ENCODE measurements at places on chromosomes 2 and 18.

GRCh38 chr2:220001751-220002150 is 374.3 kb downstream of the SLC4A3 start:
- no peak for DNase-seq

- no peak for DNase-seq
Observed at GRCh38 chr18:73756256-73757091, 391.2 kb downstream of the FBXO15 start.

DNA sequence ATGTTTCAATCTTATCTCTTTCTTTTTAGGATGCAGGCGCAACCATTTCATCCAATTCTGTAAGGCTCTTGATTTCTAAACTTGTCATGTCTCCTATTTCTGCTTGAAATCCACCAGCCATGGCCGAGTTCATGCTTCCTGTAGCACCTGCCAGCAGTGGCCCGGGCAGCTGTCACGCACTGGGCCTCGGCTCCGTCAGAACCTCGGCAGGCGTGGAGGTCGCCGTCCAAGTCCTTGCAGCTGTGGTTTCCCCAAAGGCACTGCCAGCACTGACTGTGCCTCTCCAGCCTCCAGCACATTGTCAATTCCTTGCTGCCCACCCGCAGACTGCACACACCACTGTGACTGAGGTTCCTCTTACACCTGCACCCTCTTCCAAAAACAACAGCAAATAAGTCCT is 188.7 kb upstream of the SALL3 start:
- DNase-seq, result no peak

DNA sequence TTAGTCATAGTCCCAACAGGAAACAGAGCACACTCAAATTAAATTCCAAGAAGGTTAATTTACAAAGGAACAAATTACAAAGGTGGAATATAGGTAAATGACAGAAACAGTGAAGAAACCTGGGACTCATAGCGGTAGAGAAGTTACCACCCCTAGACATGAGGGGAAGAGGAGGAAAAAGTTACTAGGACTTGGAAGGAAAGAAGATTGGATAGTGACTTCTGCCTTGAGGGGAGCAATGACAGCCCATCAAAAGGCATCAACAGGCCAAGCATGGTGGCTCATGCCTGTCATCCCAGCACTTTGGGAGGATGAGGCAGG is 2.4 kb upstream of the PDE11A start:
- DNase-seq, result no peak

DNA sequence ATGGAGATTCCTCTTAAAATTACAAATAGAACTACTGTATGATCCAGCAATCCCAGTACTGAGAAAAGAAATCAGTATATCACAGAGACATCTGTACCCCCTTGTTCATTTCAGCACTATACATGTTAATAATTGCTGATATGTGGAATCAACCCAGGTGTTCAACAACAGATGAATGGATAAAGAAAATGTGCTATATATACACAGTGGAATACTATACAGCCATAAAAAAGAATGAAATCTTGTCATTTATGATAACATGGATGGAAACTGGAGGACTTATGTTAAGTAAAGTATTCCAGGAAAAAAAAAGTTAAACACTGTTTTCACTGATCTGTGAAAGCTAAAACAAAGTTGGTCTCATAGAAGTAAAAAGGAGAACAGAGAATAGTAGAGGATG is 124.7 kb downstream of the TAF4B start:
- no peak for DNase-seq

DNA sequence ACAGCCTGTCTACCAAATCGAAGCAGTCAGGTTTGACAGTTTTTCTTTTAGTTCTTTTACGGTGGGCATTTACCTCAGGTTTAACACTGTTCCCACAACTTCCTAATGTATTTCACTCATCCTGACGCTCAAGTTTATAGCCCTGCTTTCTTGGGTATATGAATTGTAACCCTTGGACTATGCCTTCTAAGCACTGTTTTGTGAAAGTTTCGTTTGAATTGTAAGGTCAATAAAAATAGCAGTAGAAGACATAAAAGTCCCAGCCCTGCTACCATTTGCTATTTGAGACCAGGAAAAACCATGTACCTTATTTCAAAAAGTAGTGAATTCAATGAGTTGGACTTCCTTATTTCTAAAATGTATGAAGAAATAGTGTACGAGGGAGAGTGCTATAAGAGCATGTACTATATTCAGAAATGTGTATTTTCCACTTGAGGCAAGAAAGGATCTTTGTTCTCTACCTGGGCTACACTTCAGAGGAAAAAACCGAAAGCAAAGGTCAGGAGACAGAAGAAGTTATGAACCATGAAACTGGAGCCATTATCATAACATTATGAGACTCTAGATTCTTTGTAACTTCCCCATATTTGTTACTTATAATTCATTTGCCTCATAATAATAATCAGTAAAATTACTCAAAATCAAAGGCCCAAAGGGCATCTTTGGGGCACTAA is 1.9 kb upstream of the ZC3H15 start:
- no peak for DNase-seq

DNA sequence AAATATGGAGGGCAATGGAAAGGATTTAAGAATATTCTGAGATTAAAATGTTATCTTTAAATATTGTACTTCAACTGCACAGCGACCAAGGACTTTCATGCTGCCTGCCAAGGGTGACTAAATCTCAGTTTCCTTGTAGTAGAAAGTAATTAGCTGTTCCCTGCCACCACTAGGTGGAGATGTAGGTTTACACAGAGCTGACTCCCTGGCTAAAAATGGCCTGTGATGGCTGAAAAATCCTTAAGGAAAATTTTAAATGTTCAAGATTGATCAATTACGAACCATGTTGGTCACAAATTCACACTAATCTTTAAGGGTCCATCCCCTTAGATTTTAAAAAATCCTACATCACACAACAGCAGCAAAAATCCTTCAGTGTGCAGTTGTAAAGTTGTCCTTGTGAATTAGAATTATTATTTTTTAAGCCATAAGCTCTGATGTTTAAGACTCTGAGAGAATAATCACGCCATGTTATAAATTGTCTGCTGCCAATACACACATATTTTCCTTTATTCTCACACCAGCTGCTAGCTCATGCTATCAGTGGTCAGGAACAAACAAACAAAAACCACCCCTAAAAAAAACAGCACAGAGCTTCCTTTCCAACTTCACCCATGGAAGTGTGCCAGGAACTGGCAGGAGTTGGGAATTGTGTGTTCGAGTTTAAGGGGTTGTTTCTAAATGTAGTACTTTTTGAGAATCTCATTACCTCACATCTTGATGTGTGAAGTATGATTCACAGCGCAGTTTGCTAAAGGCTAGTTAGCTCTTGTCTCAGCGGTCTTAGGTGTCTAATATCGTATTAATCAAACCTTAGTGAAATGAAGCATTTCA is 399.8 kb downstream of the TMEM182 start:
- peak; percentile 56 for DNase-seq

DNA sequence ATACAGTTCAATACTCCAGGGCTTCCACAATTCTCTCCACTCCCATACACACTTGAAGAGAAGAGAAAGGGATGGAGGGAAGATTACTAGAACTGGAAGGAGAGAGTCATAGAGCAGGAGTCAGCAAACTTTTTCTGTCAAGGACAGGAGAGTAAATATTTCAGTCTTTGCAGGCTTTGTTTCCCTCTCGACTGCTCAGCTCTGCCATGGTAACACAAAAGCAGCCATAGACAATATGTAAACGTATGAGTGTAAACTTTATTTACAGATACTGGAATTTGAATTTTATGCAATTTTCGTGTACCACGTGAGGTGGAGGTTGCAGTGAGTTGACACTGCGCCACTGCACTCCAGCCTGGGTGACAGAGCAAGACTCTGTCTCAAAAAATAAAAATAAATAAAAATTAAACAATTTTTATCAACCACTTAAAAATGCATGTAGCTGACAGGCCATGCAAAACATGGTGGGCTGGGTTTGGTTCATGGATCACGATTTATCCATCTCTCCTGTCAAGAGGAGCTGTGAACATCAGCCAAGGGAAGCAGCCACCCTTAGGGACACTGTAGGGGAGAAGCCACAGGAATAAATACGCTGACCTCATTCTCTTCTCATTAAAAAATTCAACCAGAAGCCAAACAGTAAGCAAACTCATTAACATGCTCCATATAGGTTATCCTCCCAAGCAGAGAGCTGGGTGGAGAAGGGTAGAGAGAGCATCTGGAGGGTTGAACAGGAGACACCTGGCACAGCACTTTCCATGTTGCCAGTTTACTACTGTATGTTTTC is 266.4 kb upstream of the FN1 start:
- DNase-seq, result no peak

DNA sequence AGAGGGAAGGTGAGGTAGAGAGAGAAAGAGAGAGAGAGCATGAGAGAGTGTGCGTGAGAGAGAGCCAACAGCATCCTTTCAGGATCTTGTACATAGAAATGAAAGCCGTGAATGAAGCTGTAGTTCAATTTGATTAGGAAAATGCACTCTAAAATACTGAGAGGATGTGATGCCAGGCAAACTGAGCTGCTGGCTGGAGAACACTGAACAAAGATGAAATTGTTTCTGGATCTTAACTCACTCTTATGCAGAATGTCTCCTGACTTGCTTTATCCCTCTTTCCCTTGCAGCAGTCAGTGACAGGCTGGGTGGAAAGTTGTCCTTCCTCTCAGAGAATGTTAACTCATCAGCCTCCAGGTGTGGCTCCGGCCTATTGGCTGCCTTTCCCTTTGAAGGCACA is 10.7 kb downstream of the LYPD1 start:
- DNase-seq, result no peak

DNA sequence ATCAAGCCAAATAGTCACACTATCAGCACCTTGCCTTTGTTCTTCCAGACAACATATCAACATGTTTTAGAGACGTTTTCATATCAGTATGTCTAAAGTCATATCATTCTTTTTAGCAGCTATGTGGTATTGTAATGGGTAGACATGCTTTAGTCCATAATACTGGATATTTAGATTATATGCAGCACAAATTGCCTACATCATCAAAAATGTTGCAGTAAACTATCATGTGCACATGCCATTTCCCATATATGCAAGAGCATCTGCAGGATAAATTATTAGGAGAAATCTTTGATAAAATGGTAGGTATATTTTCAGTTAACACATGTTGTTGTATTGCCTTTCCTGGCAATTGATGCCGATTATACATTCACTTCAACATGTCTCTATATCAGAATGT is 636.5 kb downstream of the XIRP2 start:
- DNase-seq, result no peak

DNA sequence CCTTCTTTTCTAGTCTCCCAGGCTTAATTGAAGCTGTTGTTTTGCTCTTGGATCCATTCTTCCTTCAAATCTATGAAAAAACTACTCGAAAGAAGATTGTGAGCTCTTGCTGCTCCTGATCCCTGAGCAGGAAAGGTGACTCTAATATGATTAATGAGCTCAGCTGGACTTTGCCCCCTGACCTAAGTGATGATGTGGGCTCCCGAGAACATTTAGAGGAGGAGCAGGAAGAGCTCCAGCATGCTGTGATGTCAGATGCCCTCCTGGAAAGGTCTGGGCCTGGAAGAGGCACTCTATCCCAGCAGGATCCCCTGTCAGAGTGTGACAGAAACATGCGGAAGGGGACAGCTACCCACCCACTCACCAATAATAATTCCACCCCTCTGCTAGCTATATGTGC is 117.9 kb upstream of the PELI1 start:
- DNase-seq, result no peak

- no peak for DNase-seq
Observed at GRCh38 chr2:187819624-187820023, 265.4 kb upstream of the TFPI start.

DNA sequence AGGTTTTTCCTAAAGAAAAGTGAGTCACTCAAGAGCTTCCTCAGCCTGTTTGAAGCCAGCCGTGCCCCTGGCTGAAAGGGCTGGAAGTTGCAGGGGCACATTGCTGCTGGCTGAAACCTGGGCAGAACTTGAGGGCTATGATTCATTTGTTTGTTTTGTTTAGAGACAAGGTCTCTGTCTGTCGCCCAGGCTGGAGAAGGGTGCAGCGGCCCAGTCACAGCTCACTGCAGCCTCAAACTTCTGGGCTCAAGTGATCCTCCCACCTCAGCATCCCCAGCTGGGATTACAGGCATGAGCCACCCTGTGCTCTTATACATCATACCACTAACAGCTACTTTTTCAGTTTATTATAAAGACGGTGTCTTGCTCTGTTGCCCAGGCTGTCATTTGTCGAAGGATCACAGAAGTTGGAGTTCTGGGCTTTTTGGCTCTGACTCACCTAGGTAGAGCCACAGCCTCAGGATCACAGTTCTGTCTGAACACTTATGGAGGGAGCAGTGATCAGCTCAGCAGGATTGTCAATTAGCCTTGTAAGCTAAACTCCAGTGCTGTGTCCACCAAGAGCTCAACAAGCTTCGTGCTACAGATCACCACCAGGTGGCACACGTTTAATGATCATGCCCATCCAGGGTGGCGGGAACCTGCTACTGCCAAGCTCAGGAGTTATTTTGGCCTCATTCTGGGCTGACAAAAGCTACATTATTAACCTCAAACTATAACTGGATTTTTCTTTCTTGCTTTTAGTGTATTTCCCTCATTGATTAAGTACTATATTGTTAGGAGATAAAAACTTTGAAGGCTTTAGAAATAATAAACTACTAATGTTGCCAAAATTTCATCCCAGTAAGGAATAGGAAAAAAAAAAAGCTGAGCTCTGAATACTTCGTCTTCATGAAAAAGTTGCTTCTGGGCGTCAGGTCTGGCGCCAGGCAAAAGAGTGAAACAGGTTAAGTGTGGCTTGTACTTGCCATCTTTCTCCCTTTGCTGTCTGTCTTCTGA is 57.9 kb downstream of the ARHGEF33 start:
- peak; percentile 22 for DNase-seq

- no peak for DNase-seq
Observed at GRCh38 chr2:151526572-151527090, 116.9 kb downstream of the RIF1 start.

GRCh38 chr18:77098029-77098428 is 34.6 kb downstream of the MBP start:
- DNase-seq, result no peak

DNA sequence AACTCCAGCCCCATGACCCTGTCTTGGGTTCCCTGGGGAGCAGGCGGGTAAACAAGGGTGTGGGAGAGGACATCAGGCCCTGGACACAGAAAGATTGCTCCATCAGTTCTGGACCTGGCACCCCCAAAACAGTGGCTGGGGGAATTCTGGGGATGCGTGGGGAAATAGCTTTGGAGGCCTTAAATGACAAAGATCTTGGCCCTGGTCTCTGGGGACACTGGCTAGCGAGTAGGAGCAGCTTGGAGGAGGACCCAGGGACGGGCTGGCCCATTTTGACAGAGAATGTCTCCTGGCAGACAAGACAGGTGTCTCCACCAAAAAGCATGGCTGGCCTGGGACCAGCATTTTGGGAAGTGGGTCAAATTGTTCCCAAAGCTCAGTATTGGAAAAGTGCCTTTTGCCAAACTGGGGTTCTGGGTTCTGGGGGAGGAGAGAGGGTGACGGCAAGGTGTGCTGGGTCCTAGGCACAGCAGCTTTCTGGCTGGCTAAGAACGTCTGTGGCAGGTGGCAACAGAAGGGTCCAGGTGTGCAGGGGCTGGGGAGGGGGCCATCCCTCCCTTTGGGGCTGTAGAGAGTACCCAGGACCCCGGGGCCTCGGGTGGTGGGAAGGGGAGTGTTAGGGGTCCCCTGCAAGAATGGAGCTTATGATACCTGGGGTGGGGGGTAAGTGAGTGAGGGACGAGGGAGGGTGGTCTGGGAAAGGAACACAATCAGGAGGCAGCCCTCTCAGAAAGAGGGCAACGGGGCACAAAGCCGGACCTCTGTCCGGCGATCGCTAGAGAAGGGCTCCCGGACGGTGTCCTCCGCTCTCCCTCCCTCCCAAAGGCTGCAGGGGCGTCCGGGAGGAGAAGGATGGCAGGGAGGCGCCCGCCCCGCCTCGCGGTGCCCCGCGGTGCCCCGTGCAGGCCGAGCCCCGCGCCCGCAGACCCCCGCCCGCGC is 556 bp downstream of the CYRIA start:
- DNase-seq, result no peak

- DNase-seq, result no peak
Observed at GRCh38 chr2:62741127-62741526, 35.6 kb downstream of the EHBP1 start.
